ENCODE measurements at places on chromosomes 1 and 21.

GRCh38 chr1:76759171-76759860 lies 108.0 kb upstream of the ST6GALNAC5 start:
- DNase-seq, result no peak

DNA sequence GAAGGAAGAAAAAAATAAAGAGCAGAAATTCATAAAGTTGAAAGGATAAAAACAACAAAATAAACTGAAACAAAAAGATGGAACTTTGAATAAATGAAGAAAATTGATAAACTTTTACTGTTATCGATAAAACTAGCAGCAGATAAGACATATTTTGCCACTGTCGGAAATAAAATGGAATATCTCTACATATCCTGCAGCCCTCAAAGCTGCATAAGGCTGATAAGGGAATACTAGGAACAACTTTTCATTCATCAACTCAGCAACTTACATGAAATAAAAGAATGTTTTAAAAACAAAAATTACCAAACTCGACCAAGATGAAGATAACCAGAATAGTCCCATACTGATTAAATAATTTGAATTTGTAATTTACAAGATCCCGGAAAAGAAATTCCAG lies 48.0 kb upstream of the GRIK1 start:
- no peak for DNase-seq

- no peak for DNase-seq
Observed at GRCh38 chr1:109913360-109913879, 2.8 kb downstream of the CSF1 start.

GRCh38 chr1:116850436-116850835 lies 59.3 kb upstream of the PTGFRN start:
- DNase-seq, result no peak

GRCh38 chr1:165577707-165578106 lies 33.9 kb downstream of the LRRC52 start:
- no peak for DNase-seq
